ENCODE measurements at places on chromosomes 2 and 18.

DNA sequence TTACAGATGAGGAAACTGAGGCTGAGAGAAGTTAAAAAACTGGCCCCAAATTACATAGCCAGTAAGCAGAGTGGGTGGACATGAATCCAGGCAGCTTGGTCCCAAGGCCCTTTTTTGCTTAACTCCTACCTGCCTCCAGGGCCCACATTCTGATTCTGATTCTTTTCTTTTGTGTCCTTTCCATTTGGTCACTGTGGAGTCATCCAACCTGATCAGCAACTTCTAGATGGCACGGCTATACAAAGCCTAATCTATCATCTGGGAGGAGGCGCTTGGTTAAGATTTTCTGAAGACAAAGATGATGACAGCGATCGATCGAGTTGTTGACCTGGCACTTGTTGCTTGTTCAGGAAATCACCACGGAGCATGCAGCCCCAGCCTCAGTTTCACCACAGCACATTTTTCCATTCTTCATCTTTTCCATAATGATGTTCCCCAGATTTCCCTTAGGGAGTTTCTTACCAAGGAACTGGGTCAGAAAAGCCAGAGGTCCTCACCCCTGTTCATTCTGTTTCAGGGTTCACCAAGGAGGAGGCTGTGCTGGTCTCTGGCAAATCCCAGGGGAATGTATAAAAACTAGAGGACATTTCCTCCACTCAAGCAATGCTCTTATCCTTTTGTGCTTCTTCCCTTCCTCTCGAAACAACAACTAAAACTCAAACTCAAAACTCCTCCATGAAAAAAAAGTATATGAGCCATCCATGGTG, 6.9 kb upstream of the IGFBP2 start:
- DNase-seq: no peak

DNA sequence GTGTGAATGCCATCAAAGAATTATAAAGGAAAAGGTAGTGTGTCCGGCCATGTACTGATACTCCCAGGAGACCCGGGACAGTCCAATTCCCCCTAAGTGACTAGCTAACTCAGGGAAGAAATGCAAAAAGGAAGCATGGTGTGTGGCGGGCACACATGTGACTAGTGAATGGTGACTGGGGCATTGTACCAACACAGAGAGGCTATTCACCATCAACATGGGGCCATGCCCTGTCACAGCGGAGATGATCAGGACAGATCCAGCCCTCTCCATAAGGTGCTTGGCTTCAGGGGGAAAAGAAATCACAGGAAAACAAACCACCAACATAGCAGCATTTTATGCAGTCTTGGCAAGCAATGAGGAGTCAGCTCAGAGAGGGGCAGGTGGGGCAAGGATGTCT, 34.3 kb downstream of the FAM168B start:
- DNase-seq: no peak

- no peak for DNase-seq
Observed at GRCh38 chr18:49473721-49474120, 13.3 kb upstream of the DYM start.

- no peak for DNase-seq
Observed at GRCh38 chr2:106976548-106976947, 90.6 kb upstream of the ST6GAL2 start.

DNA sequence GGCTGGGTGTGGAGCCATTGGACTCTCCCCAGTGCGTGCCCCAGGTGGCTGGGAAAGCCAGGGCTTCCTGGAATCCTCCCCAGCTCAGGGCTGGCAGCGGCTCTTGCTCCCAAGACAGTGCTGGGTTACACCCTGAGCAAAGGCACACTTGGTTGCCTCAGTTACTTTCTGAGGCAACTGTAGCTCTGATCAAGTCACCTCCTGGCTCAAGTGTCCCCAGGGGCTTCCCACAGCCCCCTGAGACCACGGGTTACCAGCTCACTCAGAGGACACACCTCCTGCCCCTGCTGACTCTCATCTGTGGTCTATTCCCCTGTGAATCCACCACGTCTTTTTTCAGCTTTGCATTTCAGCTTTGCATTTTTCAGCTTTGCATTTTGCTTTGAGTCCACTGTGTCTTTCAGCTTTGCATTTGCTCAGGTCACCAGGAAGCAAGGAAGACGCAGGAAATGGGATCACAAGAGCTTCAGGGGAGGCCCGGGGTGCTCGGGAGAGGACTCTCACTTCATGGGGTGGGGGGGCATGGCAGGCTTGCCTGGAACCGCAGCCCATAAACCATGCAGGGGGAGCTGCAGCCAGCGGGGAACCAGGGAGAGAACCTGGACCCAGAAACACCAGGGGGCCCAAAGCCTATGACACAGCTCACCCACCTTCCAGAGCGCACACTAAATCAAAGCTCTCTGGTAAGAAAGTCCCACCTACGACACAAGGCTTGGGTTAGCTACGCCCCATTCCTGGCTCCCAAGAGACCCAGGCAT, 138.0 kb upstream of the ASB18 start:
- no peak for DNase-seq

GRCh38 chr2:240833724-240834285, 13.8 kb upstream of the KIF1A start:
- no peak for DNase-seq

DNA sequence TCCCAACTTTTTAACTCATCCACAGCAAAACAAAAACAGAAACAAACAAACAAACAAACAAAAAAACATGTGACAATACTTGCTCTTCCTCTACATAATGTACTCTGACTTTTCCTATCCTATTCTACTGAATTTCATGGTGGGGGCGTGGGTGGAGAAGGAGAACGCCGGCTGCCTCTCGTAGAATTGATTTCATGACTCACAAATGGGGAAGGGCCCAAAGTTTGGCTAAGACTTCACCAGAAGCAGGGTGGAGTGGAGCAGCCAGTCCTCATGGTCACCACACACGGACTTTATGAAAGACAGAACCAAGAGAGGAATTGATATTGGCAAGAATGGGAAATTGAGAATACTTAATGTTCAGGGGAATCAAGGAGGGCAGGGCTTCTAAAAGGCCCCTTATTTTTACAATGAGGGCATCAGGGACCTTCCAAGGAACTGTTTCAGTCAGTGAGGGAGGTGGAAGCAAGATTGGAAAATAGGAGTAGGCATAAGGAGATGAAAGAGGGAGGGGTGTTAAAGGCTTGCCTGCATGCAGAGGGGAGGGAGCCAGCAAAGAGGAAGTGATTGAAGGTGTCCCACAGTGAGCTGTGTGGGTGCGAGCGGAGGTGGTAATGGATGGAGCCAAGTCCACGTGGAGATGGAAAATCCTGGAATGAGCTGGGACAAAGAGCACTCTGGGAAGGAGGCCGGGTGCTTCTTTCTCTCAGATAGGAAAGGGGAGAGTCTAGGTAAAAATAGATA, 27.9 kb downstream of the MARCHF4 start:
- DNase-seq: no peak

- DNase-seq: no peak
Observed at GRCh38 chr2:152468899-152469692, 134.1 kb downstream of the FMNL2 start.

GRCh38 chr18:73741946-73742345, 405.7 kb downstream of the FBXO15 start:
- no peak for DNase-seq

DNA sequence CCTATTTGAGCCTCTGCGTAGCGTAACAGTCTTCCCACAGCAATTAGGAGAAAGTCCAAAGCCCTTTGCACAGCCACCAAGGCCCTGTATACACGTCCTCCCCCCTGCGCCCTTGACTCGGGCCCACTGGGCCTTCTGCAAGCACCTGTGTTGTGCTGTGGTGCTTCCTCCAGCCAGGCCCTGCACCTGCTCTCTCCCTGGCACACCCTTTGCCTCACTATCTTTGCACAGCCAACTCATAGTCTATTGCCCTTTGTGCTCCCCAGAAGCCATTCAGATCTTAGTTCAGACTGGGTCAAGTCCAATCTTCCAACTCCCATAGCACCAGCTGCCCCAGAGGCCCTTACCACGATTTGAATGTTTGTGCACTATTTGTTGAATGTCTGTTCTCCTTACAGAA, 271.6 kb upstream of the MGAT5 start:
- no peak for DNase-seq

GRCh38 chr2:151727593-151728552, 6.4 kb downstream of the NEB start:
- DNase-seq: no peak

DNA sequence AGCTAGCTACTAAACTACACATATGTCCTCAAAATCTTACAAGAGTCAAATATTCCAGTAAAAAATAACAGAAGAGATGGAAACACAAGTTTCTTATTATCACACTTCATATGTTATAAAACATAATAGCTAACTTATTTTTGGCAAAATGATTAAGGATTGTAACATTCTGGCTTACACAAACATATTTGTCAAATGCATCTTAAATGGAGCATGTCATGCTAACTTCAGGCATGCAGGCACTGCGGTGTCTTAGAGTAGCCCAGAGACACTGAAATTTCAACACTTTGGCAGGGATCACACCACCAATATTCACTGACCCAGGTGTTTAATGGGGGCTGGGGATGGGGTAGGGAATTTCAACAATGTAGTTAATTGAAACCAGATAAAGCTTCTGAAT, 51.6 kb downstream of the LDAH start:
- DNase-seq: no peak

DNA sequence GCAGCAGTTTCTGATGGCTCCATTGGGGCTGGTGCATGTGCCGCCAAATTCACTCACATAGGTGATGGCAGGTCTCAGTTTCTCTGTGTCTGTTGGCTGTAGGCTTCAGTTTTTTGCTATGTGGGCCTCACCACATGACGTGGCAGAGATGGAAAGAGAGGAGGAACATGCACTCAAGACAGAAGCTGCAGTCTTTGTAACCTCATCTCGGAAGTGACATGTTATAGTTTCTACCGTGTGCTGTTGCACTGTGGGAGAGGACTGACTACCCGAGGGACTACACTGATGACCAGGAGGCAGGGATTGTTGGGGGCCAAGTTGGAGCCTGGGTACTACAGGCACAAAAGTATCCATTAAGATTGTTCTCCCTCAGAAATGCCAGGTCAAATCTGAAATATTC, 9.2 kb upstream of the CNRIP1 start:
- no peak for DNase-seq

DNA sequence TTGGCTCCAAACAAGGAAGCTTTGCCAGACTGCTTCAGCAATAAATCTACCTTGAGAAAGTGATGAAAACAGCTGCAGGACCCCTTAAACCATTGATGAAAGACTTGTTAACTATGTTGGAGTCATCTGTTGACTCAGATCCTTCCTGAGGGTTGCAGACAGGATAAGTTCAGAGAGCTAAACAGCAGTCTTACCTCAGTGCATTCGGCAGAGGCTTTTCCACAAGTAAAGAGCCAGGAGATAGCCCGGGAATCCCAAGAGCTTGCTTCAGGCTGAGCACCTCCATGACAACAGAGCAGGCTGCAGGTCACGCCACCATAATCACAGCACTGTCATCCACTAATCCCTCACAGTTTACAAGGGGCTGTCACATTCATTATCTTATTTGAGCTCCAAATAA, 23.7 kb downstream of the KIAA2012 start:
- DNase-seq: no peak

GRCh38 chr2:46720592-46721185, 194.9 kb downstream of the MCFD2 start:
- no peak for DNase-seq

DNA sequence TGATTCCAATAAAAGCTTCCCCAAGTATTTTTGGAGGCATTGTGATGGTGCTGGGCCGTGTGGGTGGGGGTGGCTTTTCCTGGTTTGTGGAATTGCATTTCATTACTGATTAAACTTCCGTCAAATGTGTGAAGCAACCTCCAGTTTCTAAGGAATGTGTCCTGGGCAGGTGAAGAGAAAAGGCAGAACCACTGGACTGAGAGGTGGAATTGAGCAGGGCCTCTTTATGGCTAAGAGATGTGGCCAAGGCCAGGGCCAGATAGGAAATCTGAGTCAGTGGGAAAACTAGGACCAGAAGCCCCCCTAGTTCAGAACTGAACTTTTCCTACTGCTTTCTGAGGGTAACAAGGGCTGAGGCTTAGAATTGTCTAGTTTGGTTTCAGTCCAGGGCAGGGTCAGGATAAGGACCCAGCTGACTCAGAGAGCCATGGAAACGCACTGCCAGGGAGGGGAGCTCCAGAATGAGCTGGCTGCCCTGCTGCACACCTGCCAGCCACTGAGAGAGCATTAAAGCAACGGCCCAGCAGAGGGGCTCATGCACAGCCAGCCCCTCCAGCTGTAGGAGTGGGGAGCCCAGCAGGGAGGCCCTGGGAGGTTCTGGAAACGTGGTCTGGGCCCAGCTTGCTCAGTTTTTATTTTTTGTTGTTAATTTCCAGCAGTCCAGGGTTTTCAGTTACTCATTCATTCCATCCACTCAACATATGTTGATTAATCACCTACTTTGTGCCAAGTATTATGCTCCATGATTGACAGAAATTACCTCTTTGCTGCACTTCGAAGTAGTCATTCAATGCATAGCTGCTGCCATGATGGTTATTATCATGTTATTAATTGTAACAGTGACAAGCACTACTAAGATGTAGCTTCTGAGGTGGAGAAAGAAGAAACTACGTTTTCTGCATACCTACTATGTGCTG, 156.1 kb downstream of the MSH2 start:
- no peak for DNase-seq

Data from NCI-H187 (cell line).